HAP-1 (cell line): ENCODE measurements at places on chromosomes 5 and 9.

- DNase-seq, result no peak
Observed at GRCh38 chr5:79133121-79133656, 21.6 kb downstream of the BHMT start.

DNA sequence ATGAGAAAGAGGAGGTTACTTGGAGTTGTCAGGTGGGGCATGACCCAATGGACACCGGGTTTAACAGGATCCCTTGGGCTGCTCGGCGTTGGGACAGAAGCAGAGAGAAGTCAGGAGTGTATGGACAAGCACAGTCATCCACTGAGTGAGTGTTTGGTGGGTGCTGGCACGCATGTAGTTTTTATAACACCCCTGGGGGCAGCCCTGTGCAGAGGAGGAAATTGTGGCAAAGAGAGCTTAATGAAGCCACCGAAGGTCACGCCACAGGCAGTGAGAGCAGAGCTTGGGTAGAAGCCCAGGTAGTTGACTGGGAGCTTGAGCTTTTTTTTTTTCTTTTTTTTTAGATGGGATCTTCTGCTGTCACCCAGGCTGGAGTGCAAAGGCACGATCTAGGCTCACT lies 43.2 kb upstream of the IER5L start:
- DNase-seq, result no peak

DNA sequence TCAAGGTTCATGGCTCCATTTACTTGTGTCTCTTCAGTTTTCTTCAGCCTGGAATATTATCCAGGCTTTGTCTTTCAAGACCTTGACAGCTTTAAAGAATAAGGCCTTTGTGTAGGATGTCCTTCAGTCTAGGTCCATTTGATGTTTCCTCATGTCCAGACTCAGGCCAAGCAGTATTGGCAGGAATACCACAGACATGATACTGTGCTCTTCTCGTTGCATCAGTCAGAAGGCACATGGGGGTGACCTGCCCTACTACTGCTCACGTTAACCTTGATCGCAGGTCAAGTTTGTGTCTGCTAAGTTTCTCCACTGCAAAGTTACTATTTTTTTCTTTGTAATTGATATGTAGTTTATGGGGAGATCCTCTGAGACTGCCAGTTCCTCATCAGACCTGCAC lies 88.2 kb downstream of the ERCC6L2 start:
- DNase-seq, result no peak

- DNase-seq, result no peak
Observed at GRCh38 chr9:32728181-32728580, 55.2 kb upstream of the TMEM215 start.

DNA sequence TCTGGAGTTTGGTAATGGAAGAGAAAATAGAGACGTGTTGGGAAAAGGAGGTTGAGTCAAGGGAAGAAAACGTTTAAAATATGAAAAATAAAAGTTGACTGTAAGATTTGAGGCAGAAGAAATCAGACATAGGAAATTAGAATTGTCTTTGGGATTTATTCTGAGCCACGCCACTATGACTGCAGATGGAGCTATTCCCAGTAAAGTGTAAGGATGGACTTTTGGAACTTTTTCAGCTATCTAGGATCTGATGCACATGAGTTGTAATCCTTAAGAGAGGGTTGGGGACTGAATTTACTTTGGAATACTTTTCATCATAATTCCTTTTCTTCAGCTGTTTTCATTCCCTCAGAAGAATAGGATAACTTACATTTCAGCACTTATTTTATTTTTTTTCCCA lies 336.7 kb downstream of the FAM170A start:
- DNase-seq, result no peak

DNA sequence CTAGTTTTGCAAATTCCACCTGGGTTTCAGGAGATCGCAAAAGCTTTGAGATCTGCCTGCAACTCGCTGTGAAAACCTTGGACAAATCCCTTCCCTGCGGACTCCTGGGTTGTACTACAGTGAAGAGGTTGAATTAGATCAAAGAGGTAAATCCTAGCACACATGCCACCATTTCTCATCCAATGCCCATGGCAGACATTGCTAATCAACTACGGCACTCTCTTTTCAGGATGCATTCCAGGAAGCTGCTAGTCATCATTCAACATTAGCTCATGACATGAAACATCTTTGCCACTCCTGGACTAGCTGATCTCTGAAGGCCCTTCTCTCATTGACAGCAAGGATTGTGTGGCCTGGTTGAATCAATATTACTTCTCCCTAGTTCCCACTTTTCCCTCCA lies 46.1 kb downstream of the PCDH1 start:
- DNase-seq, result no peak

DNA sequence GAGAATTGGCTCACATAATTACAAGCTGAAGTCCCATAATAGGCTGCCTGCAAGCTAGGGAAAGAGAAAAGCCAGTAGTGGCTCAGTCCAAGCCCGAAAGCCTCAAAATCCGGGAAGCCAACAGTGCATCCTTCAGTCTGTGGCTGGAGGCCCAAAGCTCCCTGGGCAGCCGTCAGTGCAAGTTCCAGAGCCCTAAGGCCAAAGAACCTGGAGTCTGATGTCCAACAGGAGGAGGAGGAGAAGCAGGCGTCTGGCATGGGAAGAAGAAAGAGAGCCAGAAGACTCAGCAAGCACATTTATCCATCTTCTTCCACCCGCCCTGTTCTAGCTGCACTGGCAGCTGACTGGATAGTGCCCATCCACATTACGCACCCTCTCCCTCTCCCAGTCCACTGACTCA lies 213.4 kb downstream of the GAS1 start:
- DNase-seq, result no peak

- DNase-seq, result peak; percentile 8
Observed at GRCh38 chr5:91840412-91840811, 457.3 kb upstream of the ARRDC3 start.

DNA sequence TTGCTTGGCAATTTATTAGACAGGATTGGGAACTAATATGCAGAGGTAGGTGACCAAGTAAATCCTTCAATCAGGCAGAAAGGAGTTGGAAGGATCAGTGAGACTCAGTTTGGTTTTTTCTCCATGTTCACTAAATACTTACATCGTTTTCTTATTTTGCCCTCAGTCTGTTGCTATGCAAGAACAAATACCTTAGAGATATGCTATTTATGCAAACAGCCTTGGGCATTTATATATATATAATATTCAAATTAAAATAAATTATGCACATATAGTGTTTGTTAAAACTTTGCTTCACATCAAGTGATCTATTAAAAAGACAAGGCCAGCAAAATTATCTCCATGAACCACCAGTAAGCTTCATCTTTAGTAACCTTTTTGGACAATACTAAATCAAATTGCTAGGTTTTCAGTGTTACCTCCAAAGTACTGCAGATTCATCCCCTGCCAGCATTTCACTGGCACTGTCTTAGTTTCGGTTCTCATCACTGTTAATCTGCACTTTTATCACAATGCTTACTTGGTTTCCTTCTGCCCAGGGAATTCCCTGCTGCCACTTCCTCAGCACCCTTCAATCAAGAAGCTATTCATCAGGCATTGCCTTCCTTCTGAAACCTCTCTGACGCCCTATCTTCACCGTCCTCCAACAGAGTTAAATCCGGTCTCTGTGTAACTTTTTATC lies 26.0 kb upstream of the LIFR start:
- DNase-seq, result no peak

GRCh38 chr5:175883506-175883905 lies 12.1 kb downstream of the CPLX2 start:
- DNase-seq, result no peak

- DNase-seq, result no peak
Observed at GRCh38 chr9:21160178-21160577, 6.3 kb downstream of the IFNA21 start.

- peak; percentile 94 for DNase-seq
Observed at GRCh38 chr9:129557192-129558036, 63.5 kb downstream of the C9orf50 start.

DNA sequence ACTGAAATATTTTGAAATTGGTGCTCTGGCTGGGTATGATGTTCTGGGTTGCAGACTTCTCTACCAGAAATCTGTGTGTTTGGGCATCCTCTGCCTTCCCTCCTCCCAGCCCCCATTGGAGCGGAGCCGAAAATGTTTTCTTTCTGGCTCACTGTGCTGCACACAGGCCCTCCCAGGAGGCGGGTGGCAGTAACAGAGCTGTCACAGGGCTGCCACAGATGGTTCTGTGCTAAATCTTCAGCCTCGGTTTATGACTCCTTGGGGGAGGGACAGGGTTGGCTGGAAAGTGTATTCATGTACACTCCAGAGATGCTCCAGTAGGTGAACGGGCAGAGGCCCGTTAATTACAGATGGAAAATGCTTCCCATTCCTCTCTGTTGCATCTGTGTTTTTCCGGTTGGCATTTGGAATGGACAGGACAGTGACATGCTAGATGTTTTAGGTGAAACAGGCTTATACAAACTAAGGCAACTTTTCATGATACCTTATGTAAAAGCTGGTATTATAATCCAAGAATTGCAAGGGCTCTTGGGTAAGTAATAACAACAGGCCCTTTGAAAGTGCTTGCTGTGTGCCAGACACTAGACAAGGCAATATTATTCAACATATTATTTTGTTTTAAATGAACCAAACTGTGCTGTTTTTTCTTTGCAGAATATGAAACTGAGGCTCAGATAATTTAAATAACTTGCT lies 180.2 kb downstream of the ADCY2 start:
- no peak for DNase-seq
